ENCODE measurements at places on chromosomes 3 and 15.
A peak's percentile ranks its signal among the peaks of the same experiment; 100 is the strongest.

- DNase-seq, result no peak
These were observed 115.8 kb downstream of the FBXL22 start for GRCh38 chr15:63712828-63713520.

DNA sequence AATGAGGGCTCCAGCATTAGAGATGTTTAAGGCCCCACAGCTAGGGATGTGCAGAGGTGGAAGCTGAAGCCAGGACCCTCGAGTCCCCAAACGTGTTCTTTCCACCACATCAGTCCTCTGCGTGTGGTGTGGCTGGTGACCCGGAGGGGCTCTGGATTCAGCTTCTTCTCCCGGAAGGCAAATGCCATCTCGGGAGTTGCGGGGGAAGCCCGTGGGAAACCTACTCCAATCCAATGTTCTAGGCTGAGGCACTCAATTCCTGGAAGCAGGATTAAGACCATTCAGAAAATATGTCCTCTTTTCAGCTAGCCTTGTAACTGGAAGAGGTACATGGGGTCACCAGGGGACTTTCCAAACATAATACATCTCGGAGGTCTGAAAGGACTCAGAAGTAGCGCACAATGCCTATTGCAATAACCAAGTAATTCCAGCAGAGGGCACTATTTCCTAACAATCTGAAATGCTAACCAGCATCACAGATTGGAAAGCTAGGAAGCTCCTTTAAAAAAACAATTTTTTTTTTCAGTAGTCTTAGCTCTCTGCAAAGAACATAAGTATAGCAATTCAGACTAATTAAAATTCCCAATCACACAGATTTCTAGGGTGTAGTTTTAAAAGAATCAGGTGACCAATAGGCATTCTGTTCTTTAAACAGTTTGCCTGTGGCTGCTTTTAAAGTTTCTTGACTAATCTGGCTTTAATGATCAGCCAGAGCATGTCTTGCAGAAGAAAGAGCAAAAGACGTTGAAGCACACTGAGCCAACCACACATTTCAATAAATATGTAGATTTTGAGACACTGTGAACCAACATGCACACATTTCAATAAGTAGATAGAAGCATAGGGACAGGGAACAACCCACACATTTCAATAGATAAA, 36.1 kb downstream of the BNC1 start:
- peak; percentile 12 for DNase-seq

DNA sequence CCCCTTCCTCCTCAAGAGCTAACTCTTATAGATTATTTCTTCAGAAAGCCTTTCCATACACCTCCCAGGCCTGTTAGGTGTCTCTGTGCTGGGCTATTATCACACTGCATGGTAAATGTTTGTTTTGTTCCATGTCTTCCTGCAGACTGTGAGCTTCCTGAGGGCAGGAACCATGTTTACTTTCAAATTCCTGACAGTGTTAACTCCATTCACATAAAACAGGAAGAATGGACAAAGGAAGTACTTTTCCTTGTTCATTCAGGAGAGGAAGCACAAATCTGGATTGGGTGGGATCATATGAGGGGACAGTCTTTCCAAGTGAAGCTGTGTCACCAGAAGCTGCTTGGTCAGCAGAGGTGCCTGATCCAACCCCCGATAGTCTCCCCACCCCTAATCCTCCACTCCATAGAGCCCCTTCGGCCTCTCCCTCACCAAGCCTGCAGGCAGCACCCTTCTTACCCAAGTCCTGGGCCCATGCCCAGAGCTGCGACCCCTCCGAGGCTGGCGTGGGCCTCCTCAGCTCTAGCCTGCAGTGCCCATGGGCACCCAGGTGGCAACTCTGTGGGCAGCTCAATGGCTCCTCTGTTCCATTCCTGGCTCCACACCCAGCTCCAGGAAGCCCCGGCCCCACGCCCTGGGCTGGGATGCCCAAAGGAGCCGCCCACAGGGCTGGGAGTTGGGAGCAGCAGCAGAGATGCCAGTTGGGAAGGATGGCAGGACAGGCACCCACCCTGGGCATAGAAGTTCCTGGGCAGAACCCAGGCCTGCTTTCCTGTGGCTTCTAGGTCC, 6.9 kb downstream of the SHF start:
- DNase-seq, result no peak

- no peak for DNase-seq
These were observed 34.3 kb downstream of the U2SURP start for GRCh38 chr3:143035466-143036211.

DNA sequence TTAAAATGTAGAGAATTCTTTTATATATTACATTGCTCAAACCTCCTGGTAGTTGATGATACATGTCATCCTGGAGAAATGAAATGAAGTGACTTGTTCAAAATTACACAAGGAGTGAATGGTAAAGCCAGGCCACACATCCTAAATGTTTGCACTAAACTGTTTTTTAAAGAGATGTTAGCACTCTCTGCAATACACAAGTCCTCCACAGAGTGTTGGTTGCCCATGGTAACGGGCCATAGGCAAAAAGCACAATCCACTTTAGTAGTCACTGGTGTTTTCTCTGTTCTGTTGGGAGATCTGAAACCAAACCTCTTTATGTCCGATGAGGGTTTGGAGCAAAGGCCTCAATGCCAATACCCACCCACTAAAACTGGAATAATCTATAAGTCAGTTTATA, 907.4 kb downstream of the NTRK3 start:
- no peak for DNase-seq

All from HL-60 (cell line).